CD4-positive, alpha-beta memory T cell (primary cell): ENCODE measurements at places on chromosomes 3 and 15. TPM values are rescaled to one million over a fixed set of nuclear protein-coding genes. Genes with fewer than 3 reads are reported as not detected.

The UNC13C gene
- not detected for total RNA-seq

The PROK2 gene
- 0.33 TPM for total RNA-seq

DNA sequence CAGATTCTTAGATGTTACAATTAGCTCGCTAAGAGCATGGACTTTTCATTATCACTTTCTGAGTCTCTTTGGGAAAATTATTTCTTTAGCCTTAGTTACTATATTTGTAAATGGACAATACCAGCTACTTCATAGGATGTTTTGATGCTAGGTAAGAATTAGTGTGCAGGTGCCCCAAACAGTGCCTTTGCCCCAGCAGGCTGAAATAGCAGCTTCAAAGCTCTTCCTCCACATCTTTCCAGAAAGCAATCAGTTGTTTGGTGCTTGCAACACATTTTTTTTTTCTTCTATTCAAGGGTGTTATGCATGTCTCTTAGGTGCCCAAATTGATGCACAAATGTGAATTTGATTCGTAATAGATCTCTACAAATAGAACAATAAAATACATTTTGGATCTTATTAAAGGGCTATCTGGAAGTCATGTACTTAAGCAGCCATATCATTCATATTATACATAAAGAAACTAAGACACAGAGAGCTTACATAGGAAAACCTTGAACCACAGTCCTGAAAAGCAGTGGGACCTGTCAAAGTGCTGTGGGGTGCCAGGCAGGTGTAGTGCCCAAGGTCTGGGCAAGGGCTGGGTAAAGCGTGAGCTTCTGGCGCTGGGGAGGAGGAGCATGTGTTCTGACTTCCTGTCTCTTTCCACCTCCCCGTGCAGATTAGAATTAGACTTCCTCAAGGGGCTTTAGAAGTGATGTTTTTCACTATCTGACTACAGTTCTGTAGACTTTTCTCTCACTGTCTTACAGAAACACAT, 62.9 kb downstream of the FNDC3B start:
- DNase-seq = peak; percentile 49
- H3K27ac ChIP-seq = peak overlapping the region; percentile 25
- no peak overlapping the region for H3K4me3 ChIP-seq
- peaks cover 76% of the 10 kb centered on the region for H3K4me1 ChIP-seq
- no peaks in the 10 kb centered on the region for H3K27me3 ChIP-seq

DNA sequence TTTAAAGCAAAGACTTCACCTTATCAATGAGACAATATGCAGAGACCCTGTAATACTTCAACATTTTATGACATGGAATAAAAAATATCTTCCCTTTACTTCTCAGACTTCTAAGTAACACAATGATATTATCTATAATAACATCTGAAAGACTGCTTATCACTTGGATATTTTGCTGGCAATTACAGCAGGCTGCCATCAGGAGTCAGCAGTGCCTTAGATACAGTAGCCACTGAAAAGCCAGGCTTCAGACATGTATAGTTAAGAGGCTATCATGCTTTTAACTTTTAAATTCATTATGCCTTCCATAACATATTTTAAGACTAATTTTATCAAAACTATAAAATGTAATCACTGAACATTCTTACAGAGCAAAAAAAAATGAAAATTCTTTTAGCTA, 227.5 kb downstream of the NEK10 start:
- no peak overlapping the region for H3K4me3 ChIP-seq
- no peaks in the 10 kb centered on the region for H3K36me3 ChIP-seq
- H3K27me3 ChIP-seq = no peaks in the 10 kb centered on the region
- H3K4me1 ChIP-seq = no peaks in the 10 kb centered on the region
- H3K27ac ChIP-seq = no peak overlapping the region

- no peak overlapping the region for H3K27ac ChIP-seq
- H3K4me3 ChIP-seq = no peak overlapping the region
- no peaks in the 10 kb centered on the region for H3K36me3 ChIP-seq
Measured at GRCh38 chr3:160482796-160483195, 33.2 kb upstream of the TRIM59 start.

GRCh38 chr3:191963182-191963581, 502.2 kb downstream of the PYDC2 start:
- no peak for DNase-seq
- no peaks in the 10 kb centered on the region for H3K36me3 ChIP-seq
- H3K4me1 ChIP-seq = no peaks in the 10 kb centered on the region
